ENCODE measurements at places on chromosomes 5 and 9.

DNA sequence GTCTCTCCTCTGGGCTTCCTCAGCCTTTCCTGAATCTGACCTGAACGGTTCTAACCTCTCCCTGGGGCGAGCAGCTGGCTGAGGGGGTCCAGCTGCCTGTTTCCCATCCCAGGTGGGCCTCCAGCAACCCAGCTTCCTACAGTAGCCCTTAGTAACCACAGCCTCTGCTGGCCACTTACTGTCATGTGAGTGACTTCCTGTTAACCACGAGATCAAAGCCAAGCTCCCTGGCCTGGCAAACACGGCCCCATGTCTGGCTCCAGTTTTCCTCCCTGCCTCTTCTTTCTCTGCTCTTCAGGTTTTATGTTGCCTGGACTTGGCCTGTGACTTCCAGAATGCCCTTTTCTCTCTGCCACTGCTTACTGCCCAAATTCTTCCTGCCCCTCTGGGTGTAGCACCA lies 47.2 kb upstream of the DAB2IP start:
- DNase-seq: no peak

GRCh38 chr9:114126247-114127060 lies 27.4 kb upstream of the KIF12 start:
- DNase-seq: no peak

DNA sequence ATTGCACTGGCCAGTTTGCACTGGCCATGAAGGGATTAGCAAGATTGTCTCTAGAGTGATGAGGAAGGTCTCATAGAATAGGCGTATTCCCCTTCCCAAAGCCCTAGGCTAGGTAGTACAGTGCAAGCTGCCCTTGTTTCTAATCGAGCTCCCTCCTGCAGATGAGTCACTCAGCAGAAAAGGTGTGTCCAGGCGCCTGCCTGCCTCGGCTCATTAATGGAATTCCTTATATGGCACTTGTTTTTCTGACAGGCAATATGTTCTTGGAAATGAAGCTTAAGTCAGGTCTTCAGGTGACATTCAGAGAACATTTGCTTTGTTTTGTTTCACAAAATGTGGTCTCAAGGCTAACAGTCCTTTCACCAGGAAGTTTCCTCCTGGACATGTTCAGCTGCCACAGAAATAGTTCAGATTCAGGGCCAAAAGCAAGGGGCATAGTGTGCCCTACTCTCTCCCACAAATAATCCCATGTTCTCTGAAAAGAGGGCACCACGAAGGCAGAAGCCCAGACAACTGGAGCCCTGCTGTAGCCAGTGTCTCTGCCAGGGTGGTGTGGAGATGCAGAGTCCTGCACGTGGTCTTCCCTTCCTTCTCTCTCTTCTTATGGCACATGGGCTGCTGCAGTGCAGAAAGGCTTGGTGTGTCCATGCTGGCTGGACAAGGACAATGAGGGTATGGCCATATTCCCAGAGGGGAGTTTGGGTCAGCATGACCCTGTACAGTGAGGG lies 281.1 kb upstream of the MAP3K1 start:
- no peak for DNase-seq

- DNase-seq: no peak
Measured at GRCh38 chr9:31585158-31585557, 799.3 kb upstream of the ACO1 start.

- DNase-seq: no peak
Measured at GRCh38 chr5:147359581-147359980, 124.8 kb downstream of the STK32A start.

GRCh38 chr5:89117124-89117644 lies 234.2 kb upstream of the MEF2C start:
- DNase-seq: no peak

- DNase-seq: peak; percentile 31
Measured at GRCh38 chr9:79581388-79581787, 9.6 kb downstream of the TLE4 start.

DNA sequence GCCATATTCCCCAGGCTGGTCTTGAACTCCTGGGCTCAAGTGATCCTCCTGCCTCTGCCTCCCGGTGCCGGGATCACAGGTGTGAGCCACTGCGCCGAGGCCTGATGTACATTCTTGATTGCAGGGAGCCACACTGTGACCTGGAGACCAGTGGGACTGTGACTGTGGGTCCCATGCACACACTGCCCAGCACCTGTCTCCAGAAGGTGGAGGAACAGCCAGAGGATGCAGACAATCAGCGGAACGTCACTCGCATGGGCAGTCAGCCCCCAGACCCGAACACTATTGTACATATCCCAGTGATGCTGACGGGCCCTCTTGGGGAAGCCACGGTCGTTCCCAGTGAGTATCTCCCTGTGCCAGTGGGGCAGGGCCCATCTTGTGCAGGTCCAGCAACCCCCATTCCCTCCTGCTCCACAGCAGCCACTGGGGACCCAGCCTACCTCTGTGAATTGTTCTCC lies 147.3 kb downstream of the CACNA1B start:
- DNase-seq: no peak

DNA sequence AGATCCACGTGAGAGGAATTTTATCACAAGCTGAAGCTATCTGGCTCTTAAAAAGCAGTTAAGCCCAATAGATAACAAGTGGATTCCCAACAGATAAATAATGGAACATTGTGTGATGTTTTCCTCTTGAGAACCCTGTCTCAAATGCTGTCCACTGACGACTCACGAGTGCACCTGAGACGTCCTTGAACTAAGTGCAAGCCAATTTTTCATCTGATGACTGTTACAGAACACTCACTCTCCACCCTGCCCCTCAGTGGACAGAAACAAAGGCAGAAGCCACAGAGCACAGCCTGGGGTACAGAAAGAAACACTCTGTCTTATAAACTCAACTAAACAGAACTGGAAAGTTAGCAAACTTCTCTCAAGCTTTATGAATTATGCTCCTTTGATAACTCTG lies 199.5 kb downstream of the KCNN2 start:
- DNase-seq: no peak

DNA sequence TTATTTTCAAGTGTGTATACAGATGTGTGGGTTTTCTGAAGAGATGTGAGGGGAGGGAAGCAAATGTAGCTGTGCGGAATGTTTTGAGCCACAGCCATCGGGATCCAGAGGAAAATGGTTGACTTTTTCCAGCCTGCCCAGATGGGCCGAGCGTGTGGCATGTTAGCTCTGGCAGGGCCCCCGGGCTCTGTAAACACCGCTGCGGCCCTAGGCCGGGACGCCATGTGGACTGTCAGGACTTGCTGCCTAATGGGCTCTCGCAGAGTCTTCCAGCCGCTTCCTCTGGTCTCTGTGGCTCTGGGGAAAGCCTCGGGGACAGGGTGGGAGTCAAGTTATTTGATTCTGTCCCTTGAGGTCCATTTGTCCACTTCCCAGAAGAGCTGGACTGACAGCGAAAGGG lies 109.6 kb upstream of the PTCH1 start:
- no peak for DNase-seq

DNA sequence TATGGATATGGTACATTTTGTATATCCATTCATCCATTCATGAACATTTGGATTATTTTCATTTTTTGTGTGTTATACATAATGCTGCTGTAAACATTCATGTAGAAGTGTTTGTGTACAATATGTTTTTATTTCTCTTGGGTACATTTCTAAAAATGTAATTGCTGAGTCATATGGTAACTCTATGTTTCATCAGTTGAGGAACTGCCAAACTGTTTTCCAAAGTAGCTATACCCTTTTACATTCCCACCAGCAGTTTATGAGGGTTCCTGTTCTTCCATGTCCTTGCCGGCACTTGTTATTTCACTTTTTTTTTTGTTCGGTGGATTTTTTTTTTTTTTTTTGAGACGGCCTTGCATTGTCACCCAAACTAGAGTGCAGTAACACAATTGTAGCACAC lies 54.0 kb upstream of the MCCC2 start:
- no peak for DNase-seq

- no peak for DNase-seq
Measured at GRCh38 chr5:16819522-16820167, 116.4 kb downstream of the MYO10 start.

- DNase-seq: no peak
Measured at GRCh38 chr5:54985301-54986268, at the start of gene ESM1. Gene ESM1, minus strand, starts transcription at chr5:54985593. Its CDS starts 76 bp downstream, at chr5:54985517.

DNA sequence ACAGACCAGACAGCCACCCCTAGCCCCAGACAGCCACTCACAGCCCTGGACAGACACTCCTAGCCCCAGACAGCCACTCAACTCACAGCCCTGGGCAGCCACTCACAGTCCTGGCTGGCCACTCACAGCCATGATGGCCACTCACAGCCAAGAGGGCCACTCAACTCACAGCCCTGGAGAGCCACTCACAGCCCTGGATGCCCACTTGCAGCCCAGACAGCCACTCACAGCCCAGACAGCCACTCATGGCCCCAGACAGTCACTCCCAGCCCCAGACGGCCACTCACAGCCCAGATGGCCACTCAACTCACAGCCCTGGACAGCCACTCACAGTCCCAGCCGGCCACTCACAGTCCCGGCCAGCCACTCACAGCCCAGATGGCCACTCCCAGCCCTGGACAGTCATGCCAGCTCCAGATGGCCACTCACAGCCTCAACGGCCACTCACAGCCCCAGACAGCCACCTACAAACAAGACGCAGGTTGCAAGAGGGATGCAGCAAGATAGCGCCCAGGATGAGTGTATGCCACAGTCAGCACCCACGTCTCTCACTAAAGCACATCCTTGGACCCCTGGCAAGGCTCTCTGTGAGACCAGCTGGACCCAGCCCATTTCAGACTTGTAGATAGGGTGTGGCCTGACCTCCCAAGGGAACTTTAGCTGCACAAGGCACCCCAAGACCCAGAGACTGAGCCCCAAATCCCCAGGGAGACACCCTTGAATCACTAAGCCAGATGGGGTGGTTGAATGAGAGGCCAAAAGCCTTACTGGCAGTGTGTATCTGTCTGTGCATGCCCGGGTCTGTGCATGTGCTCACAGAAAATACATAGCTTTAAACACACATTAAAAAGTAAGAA lies 22.4 kb downstream of the ZDHHC11B start:
- DNase-seq: no peak

GRCh38 chr5:139772089-139772791 lies 23.4 kb upstream of the PSD2 start:
- no peak for DNase-seq

- no peak for DNase-seq
Measured at GRCh38 chr5:131259326-131259725, 4.5 kb upstream of the CDC42SE2 start.

DNA sequence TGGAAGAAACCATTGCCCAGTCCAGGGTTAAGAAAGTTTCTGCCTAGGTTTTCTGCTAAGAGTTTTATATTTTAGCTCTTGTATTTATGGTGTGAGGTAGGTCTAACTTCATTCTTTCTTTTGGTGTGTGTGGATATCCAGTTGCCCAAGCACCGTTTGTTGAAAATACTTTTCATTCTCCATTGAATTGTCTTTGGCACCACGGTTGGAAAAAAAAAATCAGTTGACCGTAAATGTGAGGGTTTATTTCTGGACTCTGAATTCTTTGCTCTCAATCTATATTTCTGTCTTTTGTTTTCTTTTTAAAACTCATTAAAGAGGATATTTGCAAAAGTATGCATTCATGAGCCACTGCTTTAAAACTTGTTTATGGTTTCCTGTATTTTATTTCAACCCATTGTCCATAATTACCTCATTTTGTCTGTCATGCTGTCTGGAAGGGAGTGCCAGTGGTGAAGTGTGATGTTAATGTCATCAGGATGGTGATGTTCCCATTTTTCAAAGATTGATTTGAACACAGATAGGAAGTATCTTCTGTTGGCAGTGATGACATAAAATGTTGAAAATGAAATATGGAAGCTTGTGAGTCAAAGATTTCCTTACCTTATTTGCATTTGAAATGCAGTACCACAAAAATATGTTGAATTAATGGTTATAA lies 33.9 kb downstream of the HABP4 start:
- DNase-seq: no peak

GRCh38 chr5:160357861-160358411 lies 12.5 kb downstream of the C1QTNF2 start:
- DNase-seq: no peak

- no peak for DNase-seq
Measured at GRCh38 chr5:159096924-159097783, 2.6 kb downstream of the EBF1 start.

GRCh38 chr5:167052791-167053190 lies 1238.7 kb upstream of the WWC1 start:
- no peak for DNase-seq

DNA sequence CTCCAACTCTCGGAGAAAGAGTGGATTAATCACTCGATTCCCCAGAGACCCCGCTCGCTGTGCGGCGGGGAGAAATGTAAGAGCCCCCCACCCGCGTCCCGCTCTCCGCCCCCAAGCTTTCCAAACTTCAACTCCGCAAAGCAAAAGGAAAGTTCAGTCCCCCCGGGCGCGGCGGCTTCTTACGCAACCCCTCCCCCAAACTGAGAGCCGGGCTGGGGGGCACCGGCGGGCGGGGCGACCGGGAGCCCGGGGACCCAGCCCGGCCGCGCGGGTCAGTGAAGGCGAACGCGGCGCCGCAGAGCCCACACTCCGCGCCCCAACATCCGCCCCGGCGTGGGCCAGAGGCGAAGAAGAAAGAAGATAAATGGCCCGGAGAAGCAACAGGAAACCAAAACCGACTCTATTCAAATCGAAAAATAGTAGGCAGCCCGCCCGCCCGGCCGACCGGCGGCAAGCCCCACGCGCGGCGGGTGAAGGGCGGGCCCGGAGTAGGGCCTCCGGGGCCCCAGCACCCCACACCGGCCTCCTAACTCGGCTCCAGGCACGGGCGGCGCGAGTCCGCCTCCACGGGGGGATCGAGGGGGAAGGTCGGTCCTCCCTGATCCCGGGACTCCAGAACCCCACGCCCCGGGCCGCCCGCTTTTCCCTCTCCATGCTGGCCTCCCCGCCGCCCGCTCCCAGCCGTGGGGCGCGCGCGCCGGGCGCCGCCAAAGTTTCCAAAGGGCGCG lies 720 bp downstream of the NOTCH1 start:
- DNase-seq: peak; percentile 79

- no peak for DNase-seq
Measured at GRCh38 chr9:87741891-87742290, 16.0 kb downstream of the CTSL start.

GRCh38 chr9:22617156-22617555 lies 170.5 kb downstream of the DMRTA1 start:
- no peak for DNase-seq

DNA sequence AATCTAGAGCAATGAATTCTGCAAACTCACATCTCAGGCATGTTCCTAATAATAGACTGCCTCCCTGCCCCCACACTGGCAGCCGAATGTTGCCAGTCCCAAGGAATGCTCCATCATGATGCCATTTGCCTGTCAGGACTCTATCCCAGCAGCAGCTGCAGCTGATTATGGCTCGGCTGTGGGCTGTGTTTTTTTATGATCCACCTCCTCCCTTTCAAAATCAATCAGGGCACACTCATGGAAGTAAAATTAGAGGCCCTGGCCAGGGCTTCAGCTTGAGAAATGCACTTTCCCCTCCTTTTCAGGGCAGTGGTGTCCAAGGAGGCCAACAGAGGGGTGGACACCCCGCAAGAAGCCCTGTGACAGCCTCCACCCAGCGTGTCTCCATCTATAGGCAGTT lies 176.7 kb upstream of the S1PR3 start:
- DNase-seq: no peak

Data from naive thymus-derived CD4-positive, alpha-beta T cell (primary cell).